Activated T-cell treated with anti-CD3 and anti-CD28 coated beads, Interleukin-2, amount 50 U/mL, for 1 hour (primary cell): ENCODE measurements at places on chromosomes 1 and 21.

GRCh38 chr1:246775531-246776385 lies 51.5 kb downstream of the SCCPDH start:
- DNase-seq: no peak

DNA sequence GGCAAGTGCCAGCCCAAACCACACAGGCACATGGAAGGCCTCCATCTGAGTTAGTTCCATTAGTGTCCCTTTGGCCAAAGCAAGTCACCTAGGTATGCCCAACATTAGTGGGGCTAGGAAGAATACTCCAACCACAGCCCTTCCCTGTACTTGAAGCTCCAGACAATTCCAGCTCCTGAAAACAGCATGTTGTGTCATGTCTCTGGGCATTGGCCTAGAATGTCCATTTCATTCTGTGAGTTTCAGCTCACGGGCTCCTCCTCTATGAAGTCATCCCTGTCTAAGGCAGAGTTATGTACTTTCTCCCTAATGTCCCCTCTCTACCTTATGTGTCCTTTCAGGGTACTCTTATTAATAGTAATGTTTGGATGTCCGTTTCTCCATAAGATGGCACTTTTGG lies 96.5 kb upstream of the SPATA6 start:
- no peak for DNase-seq

- no peak for DNase-seq
Observed at GRCh38 chr1:51512606-51513005, 6.5 kb downstream of the EPS15 start.

DNA sequence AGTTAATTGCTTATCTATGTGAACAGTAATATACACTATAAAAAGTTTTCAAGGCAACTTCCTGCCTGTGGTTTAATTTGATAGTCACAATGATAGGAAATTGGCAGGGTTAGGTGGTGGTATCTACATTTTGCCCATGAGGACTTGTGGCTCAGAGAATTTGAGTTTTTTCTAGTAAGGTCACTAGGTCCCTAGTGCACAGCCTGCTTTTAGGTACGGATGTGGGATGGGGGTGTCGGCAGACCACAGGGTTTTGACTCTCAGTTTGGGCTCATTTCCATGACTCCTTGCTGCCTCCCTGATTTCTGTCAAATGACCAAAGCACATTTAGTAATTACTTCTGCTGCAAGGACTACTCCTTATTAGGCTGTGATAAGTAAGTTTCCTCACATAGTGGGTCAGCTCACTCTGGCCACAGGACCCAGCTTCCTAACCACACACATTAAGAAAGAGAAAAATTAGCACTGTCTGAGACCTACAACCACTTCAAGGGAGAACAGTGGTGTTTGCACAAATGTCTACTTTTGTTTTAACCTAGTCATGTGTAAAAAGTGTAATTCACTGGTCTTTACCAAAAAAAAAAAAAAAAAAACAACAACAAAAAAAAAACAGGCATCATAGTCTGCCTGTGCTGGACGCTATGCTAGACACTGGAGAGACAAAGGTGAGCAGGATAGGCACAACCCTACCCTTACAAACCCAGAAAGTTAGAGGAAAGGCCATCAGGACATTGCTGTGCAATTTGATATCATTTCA lies 43.7 kb downstream of the MRPL39 start:
- DNase-seq: no peak

- no peak for DNase-seq
Observed at GRCh38 chr1:232579958-232580941, 49.7 kb downstream of the SIPA1L2 start.

- DNase-seq: no peak
Observed at GRCh38 chr1:38502758-38503157, 356.8 kb downstream of the RRAGC start.

DNA sequence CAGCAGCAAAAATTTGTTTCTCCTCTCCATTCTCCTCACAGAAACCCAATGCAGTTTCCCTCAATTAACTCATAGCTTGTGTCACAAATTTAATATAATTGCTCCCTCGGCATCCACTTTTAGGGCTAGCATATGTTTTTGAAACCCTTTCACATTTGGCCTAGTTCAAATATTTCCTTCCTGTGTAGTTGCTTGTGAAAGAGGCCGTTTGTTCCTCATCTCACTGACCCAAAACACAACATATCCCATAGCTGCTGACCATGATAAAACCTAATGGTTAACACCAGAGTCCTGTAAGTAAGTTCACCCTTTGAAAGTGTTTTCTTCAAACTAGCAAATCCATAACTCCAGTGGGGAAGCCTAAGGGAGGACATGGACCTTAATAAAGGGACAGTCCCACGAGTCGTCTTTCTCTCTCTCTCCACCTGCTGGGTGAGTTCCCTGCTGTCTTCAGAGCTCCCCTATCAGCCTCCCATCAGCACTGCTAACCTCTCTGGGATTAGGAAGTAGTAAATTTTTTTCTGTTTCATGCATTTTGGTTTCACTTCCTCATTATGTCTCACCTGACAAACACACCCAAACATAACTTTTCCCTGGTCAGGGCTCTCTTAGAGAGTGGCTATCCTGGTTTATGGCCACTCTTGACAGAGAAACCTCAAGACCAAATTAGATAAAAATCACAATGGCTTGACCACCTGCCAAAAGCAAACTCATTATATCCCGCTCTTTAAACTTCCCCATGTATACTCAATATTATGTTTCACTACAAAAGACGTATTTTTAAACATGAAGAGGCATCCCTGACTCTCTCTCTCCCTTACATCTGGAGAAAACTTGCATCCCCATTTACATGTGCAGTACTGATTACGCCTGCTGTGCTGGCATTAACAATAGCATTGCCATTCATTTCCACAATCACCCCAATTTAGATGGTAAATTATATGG lies 177.7 kb upstream of the HP1BP3 start:
- DNase-seq: no peak

GRCh38 chr21:44846485-44847260 lies 26.8 kb downstream of the PTTG1IP start:
- peak; percentile 53 for DNase-seq

- DNase-seq: no peak
Observed at GRCh38 chr21:38120984-38121855, 135.6 kb upstream of the KCNJ15 start.

- no peak for DNase-seq
Observed at GRCh38 chr1:209527993-209528717, 55.4 kb upstream of the CAMK1G start.

DNA sequence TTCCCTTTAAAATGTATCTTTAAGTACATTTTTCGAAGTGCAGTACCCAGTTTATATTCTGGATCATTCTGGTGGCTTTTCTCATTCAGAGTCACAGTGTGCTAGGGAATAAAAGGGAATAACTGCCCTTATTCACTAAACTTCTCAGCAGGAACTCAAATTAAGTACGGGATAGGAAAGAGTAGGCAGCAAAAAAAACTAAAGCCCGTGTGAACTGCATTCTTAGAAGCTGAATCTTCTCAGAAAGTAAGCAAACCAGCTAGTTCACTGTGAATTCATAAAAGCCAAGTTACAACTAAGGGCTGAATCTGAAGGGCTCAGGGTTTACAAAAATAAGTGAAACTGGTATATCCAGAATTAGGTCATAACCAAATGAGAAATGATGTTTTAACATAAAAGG lies 22.0 kb downstream of the PRPF38A start:
- no peak for DNase-seq

- no peak for DNase-seq
Observed at GRCh38 chr21:20515446-20515845, 482.8 kb upstream of the NCAM2 start.

- no peak for DNase-seq
Observed at GRCh38 chr21:17506951-17507350, 5.9 kb upstream of the CXADR start.

- DNase-seq: no peak
Observed at GRCh38 chr1:201643835-201644104, 104.8 kb downstream of the NAV1 start.

- no peak for DNase-seq
Observed at GRCh38 chr21:35373998-35374397, 324.9 kb upstream of the RUNX1 start.

DNA sequence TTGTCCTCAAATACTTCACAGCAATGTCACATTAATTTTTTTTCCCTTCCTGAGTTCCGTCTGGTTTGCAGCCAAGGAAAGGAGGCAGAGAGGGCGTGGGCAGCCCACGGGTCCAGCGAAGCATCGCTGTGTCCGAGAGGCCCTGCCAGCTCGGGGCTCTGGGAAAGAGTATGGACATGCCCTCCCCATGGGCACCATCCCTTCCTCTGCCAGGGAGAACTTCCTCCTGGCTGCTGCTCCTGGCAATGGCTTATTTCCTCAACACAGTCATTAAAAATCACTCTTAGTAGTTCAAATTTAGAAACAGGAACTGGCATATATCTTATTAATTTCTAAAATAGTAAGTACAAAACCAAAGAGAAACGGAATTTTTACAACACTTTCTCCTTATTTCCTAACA lies 115.4 kb downstream of the RIPK4 start:
- DNase-seq: no peak

GRCh38 chr1:112528076-112528475 lies 19.3 kb downstream of the WNT2B start:
- no peak for DNase-seq

GRCh38 chr1:185038813-185039376 lies 6.5 kb upstream of the RNF2 start:
- DNase-seq: no peak

DNA sequence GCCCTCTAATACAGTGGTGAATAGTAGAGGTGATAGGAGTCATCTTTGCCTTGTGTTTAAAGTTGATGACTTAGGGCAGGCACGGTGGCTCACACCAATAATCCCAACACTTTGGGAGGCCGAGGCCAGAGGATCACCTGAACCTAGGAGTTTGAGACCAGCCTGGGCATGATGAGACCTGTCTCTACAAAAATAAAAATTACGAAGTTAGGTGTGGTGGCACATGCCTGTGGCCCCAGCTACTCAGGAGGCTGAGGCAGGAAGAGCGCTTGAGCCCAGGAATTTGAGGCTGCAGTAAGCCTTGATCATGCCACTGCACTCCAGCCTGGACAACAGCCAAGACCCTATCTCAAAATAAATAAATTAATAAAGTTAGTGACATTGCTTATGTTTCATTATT lies 26.6 kb downstream of the CAPZA1 start:
- DNase-seq: no peak

GRCh38 chr1:20610970-20611369 lies 22.1 kb downstream of the CDA start:
- DNase-seq: no peak

- no peak for DNase-seq
Observed at GRCh38 chr1:229753764-229754551, 127.9 kb downstream of the URB2 start.

GRCh38 chr1:231203259-231204057 lies 37.6 kb upstream of the GNPAT start:
- no peak for DNase-seq

- no peak for DNase-seq
Observed at GRCh38 chr1:198088360-198089071, 68.3 kb upstream of the NEK7 start.

GRCh38 chr1:38527373-38527966 lies 332.1 kb downstream of the RRAGC start:
- peak; percentile 42 for DNase-seq

- DNase-seq: no peak
Observed at GRCh38 chr21:45169001-45169400, 94.6 kb downstream of the ADARB1 start.

DNA sequence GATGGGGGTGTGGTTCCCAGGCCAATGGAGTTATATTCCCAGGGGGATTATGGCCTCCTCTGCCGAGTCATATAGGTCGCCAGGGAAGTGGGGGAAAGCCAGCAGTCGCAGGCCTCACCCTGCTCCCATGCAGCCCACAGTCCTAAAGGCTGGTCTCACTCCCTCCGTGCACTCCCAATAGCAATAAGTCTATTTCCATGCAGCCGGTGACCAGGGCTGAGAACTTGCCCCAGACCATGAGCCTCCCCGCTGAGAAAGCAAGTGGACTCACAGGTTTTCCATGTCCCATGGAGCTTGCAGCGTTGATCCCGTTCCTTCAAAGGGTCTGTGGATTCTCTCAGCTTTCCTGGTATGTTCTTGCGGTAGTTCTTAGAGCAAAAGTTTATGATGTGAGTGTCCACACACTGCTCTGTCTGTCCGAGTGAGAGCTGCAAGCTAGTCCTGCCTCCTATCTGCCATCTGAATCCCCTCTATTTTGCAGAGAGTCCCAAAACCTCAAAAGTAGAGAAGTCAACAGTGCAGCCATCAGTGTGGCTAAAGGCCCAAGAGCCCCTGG lies 81.7 kb upstream of the TMPRSS2 start:
- no peak for DNase-seq

DNA sequence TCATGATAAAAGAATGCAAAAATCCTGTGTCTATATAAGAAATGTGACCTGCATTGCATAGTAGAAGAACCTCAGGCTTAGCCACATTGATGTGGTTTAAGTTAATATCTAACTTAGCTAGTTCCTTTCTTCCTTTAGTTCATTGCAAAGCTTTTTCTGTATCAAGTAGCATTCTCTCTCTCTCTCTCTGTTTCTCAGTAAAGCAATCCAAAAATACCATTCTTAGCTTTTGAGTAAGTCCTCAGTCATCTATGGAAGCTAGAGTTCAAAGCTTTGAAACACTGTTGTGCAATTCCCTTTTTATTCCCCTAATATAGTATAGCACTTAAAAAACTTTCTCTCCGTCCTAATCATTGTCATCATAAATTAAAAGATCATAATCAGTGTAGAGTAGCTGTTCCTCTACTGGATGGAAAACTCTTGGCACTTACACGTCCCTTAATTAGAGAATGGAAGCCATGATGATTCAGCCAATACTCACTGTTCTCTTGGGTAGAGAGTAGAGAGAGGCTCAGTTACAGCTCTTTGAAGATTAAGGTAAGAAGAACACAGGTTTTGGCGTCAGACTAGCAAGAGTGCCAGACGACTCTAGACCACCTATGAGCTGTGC lies 350.3 kb upstream of the LYPLAL1 start:
- DNase-seq: no peak

DNA sequence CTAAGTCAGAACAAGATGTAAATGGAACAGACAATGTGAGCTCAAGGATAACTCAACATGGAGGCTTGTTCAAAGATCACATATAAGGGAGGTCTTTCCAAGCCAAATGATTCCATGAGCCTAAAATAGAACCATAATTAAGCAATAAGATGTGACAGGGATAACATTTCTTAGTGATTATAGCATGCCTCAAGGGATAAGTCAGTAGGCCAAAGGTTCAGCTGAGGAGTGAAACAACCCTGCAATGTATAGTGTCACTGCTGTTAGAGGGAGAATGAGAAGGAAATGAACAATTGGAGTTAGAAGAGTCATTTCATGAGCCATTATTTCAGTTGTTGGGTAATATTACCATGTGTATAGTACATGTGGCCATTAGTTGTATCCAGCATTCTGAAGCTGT lies 25.0 kb downstream of the GORAB start:
- DNase-seq: no peak

- DNase-seq: no peak
Observed at GRCh38 chr1:205061227-205061626, 18.2 kb downstream of the CNTN2 start.

- no peak for DNase-seq
Observed at GRCh38 chr1:160727316-160727640, 11.8 kb upstream of the SLAMF7 start.
